ENCODE measurements at places on chromosomes 13 and 19.

- DNase-seq, result no peak
Measured at GRCh38 chr13:59780058-59780457, 383.7 kb downstream of the DIAPH3 start.

DNA sequence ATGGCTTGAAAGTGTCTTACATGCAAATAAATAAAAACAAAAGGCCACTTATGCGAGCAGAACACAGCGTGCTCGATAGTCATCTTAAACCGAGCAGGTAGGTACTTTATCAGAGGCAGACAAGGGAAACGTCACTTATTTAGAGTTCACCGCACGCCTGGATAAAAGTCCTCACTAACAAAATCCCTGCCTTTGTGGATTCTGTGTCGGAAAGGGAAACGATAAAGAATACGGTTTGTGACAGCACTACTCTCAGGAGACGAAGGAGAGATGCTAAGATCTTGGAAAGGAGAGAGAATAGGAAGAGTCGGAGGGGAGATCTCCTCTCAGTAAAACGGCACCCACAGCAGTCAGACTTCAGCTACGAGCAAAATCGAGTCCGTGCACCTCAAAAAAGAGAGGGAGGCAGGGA, 581 bp downstream of the RCBTB1 start:
- DNase-seq, result no peak

GRCh38 chr19:54138489-54139256, 1.1 kb downstream of the CNOT3 start:
- no peak for DNase-seq

GRCh38 chr19:15297416-15298224, 34.7 kb downstream of the BRD4 start:
- DNase-seq, result peak; percentile 23

GRCh38 chr13:79126706-79127105, 279.3 kb downstream of the RBM26 start:
- DNase-seq, result no peak

GRCh38 chr19:33168528-33168927, 25.6 kb upstream of the LRP3 start:
- no peak for DNase-seq

DNA sequence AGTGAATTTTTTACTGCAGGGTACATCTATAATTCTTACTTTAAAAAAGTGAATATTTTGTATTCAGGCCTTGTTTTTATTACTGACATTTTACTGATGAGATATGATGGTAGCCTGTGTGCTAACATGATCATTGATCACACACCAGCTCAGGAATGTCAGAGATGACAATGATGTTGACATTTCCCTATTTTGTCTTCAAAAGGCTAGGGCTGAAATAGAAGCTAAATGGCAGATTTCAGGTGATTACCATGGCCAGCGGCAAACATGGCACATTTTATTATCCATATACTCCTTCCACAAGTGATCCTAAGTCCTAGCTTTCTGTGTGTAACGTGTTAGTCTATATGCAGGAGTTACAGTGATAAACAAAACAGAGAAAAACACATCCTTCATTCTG, 544.3 kb upstream of the MIR17HG start:
- DNase-seq, result no peak

DNA sequence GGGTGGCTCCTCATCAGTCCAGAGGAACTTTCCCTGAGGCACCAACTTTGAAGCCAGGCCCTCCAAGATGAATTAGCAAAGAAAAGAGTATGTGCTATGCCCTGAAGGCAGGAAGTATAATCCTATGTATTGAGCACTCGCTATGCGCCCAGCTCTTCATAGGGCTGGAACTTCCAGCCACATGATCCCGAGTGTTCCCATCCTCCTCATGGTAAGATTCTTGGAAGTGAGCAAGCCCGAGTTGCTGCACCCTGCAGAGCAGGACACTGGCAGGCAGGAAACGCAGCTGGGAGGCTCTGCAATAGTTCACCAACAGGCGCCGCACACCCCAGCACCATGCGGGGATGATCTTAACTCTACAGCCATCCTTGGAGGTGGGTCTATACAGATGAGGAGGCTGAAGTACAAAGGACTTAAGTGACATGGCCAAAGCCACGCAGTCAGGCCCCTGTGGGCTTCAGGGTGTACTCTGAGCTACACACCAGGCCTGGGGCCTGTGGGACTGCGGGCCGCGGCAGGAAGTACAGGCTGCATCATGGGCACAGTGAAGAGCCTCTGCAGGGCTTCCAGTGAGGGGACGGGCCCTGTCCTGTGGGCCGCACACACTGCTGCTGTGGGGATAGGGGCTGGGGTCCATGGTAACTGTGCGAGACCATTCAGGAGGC, 25.1 kb downstream of the C19orf47 start:
- no peak for DNase-seq
